ENCODE measurements at places on chromosomes 11 and 22.

- DNase-seq = no peak
Measured at GRCh38 chr22:39431821-39432251, 25.0 kb upstream of the MGAT3 start.

- DNase-seq = no peak
Measured at GRCh38 chr11:45906965-45907611, at the start of gene FREY1. FREY1 (minus strand) TSS chr11:45907271; CDS start chr11:45907245, 26 bp downstream.

- DNase-seq = no peak
Measured at GRCh38 chr22:46824344-46824909, 62.0 kb downstream of the TBC1D22A start.

GRCh38 chr22:45402466-45402985 is 10.9 kb downstream of the SMC1B start:
- no peak for DNase-seq

GRCh38 chr22:31872209-31872608 is 72.1 kb upstream of the YWHAH start:
- DNase-seq = no peak

DNA sequence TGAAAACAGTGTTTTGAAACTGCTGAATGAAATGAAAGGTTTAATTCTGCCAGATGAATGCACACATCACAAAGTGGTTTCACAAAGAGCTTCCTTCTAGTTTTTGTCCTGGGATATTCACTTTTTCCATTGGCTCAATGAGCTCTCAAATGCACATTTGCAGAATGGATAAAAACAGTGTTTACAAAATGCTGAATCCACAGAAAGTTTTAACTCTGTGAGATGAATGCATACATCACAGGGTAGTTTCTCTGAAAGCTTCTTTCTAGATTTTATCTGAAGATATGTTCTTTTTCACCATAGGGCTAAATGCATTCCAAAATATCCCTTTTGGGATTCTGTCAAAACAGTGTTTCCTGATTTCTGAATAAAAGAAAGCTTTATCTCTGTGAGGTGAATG is 237.6 kb downstream of the OR4A5 start:
- no peak for DNase-seq

DNA sequence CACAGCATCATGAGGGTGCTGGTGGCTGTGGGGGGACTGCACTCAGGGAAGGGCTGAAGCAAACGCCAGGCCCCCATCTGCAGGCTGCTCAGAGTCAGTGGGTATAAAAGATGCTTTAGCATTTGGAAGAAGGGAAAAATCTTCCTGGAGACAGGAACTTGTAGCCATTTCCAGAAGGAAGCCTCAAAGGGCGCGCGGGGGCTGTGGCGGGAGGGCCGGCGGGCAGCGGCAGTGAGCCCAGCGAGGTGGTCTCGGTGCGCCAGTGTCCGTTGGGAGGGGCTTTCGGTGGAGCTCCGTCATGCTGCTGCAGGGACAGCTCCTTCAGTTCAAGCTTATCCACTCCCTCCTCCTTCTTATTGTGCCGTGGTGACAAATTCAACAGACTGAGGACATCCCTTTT is 63.0 kb upstream of the PITPNB start:
- no peak for DNase-seq

DNA sequence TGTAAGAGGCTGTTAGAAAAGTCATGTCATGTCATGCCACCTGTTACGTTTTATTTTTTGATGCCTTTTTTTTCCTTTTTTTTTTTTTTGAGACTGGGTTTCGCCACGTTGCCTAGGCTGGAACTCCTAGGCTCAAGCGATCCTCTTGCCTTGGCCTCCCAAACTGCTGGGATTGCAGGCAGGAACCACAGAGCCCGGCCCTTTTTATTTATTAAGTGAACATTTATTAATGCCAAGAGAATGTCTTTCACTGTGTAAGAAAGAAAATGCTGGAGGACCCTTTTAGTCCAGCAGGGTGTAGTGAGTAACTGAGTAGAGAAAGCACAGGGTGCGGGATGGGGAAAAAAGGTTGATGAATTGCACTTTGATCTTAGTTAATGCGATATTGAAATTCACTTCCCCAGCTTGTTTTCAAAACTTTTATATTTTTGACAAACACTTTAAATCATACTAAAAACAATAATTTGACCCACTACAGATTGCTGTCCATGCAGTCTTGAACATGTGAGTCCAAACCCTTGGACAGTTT is 2.3 kb upstream of the XBP1 start:
- no peak for DNase-seq
